ENCODE measurements at places on chromosomes 16 and 17.

GRCh38 chr17:79902146-79902791 lies 63.0 kb upstream of the CBX4 start:
- no peak for DNase-seq

DNA sequence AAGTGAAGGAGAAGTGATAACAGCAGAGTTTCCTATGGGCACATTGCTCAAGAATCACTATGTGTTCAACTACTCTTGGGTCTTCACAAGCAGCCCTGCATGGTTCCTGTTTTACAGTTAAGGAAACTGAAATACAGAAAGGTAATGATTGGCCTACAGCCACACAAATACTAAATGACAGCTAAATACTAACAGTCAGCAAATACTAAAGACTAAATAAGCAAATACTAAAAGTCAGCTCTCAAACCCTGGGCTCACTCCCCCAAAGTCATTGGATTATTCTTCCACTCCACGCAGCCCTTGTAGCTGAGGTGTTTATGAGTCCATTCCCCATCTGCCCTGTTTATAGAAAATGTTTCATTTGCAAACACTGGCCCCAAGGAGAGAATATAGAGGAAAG lies 372.7 kb upstream of the CDH11 start:
- DNase-seq = no peak

- DNase-seq = peak; percentile 28
Observed at GRCh38 chr16:80803339-80804055, 901 bp downstream of the CDYL2 start.

- no peak for DNase-seq
Observed at GRCh38 chr17:36869856-36870719, 67.2 kb upstream of the LHX1 start.

DNA sequence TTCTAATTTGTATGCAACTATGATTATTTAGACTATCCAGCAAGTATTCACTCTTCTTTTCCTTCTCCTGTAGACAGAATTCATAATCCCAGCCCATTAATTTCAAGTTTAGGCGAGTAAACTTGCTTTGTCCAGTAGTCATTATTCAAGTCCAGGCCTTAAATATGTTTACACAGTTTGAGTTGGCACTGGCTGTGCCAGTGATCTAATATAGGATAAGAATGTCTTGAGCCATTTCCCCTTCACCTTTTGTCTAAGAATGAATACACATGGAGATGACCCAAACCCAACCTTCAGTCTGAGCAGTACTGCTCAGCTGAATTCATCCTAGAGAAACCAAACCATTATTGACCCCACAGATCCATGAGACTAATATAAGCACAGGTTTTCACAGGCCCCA lies 930.4 kb upstream of the CDH8 start:
- no peak for DNase-seq

DNA sequence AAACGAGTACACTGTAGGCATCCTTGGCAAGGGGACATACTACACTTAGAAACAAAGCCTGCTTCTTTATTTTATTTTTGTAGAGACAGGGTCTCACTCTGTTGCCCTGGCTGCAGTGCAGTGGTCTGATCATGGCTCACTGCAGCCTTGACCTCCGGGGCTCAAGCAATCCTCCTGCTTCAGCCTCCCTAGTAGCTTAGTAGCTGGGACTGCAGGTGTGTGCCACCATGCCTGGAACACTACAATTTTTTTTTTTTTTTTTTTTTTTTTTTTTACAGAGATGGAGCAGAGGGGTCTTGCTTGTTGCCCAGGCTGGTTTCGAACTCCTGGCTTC lies 78.2 kb downstream of the WIPI1 start:
- DNase-seq = no peak

DNA sequence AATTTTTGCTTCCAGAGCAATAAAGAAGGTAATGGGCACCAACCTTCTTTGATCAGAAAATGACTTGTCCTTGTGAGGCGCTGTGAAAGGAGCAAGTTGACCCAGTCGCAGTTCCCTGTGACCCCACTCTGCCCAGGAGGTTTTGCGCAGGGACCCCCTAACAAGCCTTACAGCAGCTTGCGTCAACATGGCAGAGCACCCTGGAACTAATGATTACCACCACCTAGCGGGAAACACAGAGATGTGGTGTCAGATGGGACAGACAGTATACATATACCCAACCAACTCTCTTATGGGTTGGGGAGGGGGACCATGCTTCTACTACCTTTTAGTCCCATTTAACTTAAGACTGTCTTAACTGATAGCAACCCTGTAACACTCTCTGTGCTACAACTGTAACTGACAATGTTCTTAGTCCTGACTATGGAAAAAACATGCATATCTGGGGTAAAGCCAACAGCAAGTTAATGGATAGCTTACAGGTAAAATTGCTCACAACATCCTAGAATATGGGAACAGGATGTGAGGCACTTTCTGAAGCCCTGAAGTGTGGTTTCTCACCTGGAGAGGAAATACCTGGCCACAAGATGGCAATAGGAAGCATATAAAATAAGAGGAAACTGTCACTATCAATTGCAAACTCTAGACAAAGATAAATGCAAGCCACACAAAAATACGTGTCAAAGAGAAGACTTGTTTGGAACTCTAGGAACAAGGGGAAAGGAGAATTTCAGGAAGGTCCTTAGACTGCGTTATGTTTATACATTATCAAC lies 3.0 kb downstream of the KARS1 start:
- DNase-seq = no peak

DNA sequence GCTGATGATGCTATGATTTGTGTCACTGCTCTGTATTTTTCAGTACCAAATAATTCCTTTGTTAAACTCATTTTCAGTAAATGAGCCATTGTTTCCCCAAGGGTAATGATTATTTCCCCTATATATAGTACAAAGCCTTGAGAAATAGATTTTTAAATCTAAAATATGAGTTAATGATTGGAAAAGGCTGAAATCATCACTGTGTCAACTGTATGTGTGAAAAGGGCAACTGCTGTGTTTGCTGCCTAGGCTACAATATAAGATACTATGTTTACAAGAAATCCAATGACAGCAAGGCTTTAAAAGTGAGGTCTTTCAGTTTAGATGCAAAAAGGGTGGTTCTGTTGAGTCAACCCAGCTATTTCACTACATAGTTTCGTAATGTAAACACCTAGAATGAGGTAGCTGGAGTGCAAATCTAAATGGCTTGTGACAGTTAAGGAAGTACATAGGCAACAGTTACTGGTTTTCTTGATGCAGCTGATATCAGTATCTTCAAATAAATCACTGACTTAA lies 15.3 kb downstream of the NLK start:
- no peak for DNase-seq

DNA sequence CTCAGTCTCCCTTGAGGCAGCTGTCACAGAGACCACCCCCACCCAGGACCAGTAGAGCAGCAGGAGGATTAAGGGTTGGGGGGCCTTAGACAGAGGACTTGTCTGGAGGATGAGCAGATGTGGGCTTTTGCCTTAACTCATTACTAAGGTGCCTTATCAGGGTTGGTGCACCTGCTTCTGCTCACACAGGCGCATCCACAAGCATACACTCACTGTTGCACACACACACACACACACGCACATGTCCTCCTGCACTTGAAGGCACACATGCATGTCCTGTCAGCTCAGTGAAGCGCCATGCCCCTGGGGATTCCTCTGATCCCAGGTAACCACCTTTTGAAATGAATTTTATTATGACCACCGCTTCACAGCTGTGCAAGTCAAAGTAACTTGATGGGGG lies 1.2 kb downstream of the GFAP start:
- no peak for DNase-seq

GRCh38 chr17:69884356-69884755 lies 190.7 kb upstream of the KCNJ16 start:
- DNase-seq = no peak

DNA sequence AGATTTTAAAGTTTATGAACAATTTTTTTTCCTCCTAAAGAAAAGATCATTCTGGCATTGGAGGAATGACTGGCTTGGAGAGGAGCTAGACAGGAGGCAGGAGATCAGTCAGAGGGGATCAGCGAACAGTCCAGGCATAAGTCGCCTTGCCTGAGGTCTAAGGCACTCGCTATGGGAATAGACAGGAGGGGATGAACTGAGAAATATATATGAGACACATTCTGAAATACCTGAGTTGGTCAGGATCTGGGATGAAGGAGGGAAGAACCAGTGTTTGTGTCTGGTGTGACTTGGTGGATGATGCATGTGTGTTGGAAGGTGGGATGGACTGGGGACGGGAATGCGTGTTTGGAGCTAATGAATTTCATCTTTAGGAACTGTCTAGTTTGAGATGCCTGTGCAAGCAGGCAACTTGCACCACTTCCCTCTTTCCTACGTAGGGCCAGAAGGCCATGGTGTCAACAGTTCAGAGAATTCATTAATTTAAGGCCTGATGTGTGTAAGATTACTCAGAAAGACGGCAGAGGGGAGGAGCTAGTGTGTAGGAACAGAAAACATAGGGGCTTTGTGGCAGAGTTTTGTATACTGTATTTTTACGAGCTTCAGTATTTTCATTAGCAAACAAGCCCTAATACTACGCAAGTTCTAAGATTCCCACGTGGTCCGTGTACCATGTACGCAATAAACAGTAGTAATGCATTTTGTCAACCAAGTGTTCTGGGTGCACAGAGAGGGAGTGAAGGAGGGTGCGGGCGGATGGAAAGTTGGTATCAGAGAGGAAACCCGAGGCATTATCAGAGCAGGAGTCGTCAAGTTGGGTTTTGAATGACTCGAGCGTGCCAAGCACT lies 825 bp downstream of the HEATR6 start:
- DNase-seq = no peak

GRCh38 chr17:65751263-65751662 lies 189.8 kb upstream of the AXIN2 start:
- DNase-seq = no peak

GRCh38 chr17:21843318-21843865 lies 151.1 kb downstream of the KCNJ18 start:
- no peak for DNase-seq

DNA sequence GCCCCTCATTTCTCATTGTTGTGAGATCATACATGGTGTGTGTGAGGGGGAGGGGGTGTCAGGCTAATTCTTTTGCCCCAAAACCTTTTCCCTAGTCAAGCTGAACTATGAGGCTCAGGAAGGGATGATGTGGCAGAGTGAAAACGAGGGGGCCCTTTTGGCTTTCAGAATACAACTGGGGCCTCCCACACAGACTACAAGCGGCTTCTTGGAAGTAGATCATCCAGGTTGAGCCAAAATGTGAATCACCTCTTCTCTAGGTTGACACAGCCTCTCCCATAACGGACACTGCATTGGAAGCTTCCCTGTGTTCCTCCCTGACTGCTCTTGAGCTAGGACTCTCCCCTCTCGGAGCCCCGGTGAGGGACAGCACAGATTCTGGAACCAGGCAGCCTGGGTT lies 2.3 kb upstream of the ALKBH5 start:
- no peak for DNase-seq

DNA sequence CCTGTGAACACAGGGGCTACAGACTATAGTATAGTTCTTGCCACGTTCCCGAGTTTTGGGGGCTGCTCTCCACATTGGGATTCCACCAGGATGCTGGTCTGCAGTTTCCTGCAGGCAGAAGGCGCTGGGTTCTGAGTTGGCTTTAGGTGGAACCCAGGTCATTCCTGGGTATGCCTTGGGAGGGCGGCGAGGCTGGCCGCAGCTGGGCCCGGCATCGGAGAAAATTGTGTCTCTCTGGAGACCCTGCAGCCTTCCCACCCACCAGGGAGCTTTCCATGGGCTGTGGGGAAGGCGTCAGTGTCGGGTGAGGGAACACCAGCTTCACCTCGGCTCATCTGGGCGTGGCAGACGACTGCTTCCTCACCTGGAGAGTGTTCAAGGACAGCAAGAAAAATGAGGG lies 183.6 kb downstream of the RAB11FIP4 start:
- DNase-seq = no peak

GRCh38 chr16:5605404-5605803 lies 507.8 kb upstream of the EEF2KMT start:
- no peak for DNase-seq

GRCh38 chr17:17749025-17749772 lies 67.9 kb downstream of the RAI1 start:
- DNase-seq = no peak

- no peak for DNase-seq
Observed at GRCh38 chr16:51968749-51969148, 578.2 kb downstream of the TOX3 start.

DNA sequence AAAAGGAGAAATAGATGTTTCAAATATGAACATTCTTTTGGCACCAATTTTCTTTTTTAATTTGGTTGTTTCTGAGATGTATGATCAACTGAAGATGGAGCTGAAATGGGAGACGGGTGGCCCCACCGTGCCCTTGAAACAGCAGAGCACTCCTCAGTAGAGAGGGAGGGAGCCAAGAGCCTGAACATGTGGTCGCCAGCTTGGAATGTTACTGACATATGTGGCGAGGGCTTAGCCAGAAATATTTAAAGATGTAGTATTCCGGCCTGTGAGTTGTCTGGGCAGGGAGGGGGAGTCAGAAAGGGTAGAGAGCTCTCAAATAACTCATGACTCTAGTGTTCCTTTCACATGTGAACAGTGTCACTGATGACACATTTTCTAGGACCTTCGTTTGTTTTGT lies 13.3 kb upstream of the MRC2 start:
- DNase-seq = peak; percentile 45

DNA sequence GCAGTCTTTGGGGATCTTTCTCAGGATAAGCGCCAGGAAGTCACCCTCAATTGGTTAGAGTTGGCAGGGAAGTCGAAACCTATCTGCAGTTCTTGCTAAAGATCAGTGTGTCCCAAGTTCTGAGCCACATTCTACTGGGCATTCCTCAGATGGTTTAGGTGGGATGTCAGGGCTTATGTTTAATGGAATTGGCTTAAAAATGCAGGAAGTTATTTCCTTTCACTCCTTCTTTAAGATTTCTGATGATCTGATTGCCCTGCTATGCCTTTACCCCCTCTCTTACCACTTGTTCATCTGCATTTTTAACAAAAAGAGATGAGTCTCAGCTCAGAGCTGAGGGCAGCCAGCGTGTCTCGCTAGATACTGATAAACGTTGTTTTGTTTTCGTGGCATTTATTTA lies 30.8 kb downstream of the FOXL1 start:
- peak; percentile 86 for DNase-seq

DNA sequence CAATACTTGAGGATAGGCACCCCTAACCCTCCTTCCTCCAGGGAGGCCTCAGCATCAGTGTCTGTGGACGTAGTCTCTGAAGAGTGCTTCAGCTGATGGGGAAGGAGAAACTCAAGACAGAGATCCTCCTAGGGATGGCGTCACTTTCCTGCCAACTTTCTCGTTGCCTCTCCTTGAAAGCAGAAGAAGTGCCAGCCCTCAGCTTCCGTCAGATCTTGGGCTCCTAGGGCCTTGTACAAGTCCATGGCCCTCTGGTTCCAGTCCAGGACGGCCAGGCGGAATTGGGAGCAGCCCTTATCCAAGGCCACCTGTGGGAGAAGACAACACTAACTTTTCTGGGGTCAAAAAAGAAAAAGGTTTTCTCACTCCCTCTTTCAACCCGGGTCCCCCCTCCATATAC lies 1.3 kb downstream of the SAT2 start:
- no peak for DNase-seq
